ENCODE measurements at places on chromosomes 3 and 15.

GRCh38 chr15:60077581-60078359 lies 73.7 kb downstream of the FOXB1 start:
- no peak overlapping the region for H3K4me3 ChIP-seq
- H3K27me3 ChIP-seq: no peaks in the 10 kb centered on the region
- H3K36me3 ChIP-seq: no peaks in the 10 kb centered on the region
- no peaks in the 10 kb centered on the region for H3K4me1 ChIP-seq
- no peak for DNase-seq

GRCh38 chr3:74129056-74129455 lies 485.4 kb downstream of the CNTN3 start:
- no peak for DNase-seq
- H3K4me3 ChIP-seq: no peak overlapping the region
- H3K27me3 ChIP-seq: no peaks in the 10 kb centered on the region
- no peaks in the 10 kb centered on the region for H3K36me3 ChIP-seq
- no peak overlapping the region for H3K27ac ChIP-seq

- H3K4me1 ChIP-seq: no peaks in the 10 kb centered on the region
- DNase-seq: no peak
- H3K27ac ChIP-seq: no peak overlapping the region
- H3K4me3 ChIP-seq: no peak overlapping the region
Measured at GRCh38 chr3:184927796-184928315, 115.9 kb downstream of the VPS8 start.

DNA sequence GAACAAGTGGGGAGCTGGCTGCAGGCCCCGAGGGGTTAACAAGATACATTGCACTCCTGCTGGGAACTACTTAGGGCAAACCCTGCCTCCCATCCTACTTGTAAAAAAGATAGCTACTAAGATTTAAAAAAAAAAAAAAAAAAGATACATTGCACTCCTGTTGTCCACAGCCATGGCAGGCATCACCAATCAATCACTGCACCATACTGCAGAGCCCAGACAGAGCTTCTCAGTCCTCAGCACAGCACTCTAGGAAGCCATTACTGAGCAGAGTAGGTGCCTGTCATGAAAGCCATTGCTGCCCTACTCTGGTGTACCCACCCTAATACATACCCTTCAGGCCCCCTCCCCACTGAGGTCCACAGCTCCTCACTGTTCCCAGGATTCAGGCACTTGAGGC lies 64.8 kb downstream of the RASGRF1 start:
- no peaks in the 10 kb centered on the region for H3K4me1 ChIP-seq
- no peaks in the 10 kb centered on the region for H3K36me3 ChIP-seq
- no peak for DNase-seq
- no peak overlapping the region for H3K27ac ChIP-seq
- no peaks in the 10 kb centered on the region for H3K27me3 ChIP-seq

- H3K27me3 ChIP-seq: no peaks in the 10 kb centered on the region
- no peaks in the 10 kb centered on the region for H3K36me3 ChIP-seq
- H3K4me3 ChIP-seq: no peak overlapping the region
- H3K27ac ChIP-seq: no peak overlapping the region
- no peaks in the 10 kb centered on the region for H3K4me1 ChIP-seq
Measured at GRCh38 chr3:169278667-169279066, 384.8 kb downstream of the MECOM start.
